ENCODE measurements at places on chromosomes 4 and X. TPM values are rescaled to one million over a fixed set of nuclear protein-coding genes. Genes with fewer than 3 reads are reported as not detected.

The BMPR1B gene
- 4.7 TPM for total RNA-seq

The LDOC1 gene
- 35.5 TPM for total RNA-seq

GRCh38 chr4:80465238-80465637, 129.7 kb downstream of the CFAP299 start:
- DNase-seq: no peak

DNA sequence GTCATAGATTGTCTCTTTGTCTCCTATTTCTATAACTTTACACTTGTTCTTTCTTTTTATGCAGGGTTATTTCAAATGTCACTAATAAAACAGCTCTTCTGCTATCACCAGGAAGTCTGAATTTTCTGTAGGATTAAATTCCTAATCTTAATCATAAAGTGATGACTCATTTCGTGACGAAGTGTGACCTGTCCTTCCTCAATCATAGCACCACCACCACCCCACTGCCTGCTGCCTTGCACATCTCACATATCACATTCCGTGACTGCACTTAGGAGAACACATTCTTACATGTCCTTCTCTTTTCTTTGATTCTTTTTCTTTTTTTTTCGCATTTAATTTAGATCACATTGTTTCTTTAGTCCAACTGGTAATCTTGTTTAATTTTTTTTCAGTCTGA, 57.7 kb upstream of the UGT2B7 start:
- DNase-seq: peak; percentile 87

GRCh38 chrX:12970691-12971202, 4.2 kb upstream of the TMSB4X start:
- DNase-seq: no peak

Measured in HT1080 (cell line).